ENCODE measurements at places on chromosomes 7 and 10.

- no peak overlapping the region for H3K4me3 ChIP-seq
- H3K36me3 ChIP-seq = peaks cover 43% of the 10 kb centered on the region
- no peaks in the 10 kb centered on the region for H3K4me1 ChIP-seq
- H3K27me3 ChIP-seq = no peaks in the 10 kb centered on the region
- H3K27ac ChIP-seq = no peak overlapping the region
Measured at GRCh38 chr7:755413-755805, 28.3 kb upstream of the PRKAR1B start.

DNA sequence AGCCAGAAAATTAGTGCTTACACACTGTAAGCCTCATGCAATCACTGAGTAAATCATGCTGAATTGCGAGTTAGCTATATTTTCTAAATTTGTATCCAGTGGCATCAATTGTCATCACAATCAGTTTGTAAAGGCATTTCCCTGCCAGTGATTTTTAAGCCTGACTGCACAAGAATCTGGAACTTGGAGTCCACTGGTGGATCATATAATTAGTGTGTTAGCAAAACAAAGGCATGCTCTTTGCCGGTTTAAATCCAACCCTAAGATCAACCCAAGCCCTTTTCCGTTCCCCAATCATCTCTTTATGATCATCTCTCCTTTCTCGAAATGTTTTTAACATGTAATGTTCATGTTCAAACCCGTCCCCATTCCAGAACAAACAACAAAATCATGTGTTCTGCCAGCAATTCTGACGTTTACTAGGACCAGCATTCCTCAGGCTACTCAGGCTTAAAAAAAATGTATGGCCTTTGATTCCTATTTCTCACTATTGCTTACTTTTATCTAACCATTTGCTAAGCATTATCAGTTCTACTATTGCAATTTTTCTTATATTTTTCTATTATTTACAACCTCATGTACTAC is 649.2 kb downstream of the SORCS1 start:
- DNase-seq = no peak
- no peak overlapping the region for H3K4me3 ChIP-seq

GRCh38 chr7:128829391-128830166 is 627 bp upstream of the FLNC start:
- peak overlapping the region; percentile 92 for H3K27ac ChIP-seq
- no peaks in the 10 kb centered on the region for H3K27me3 ChIP-seq
- no peaks in the 10 kb centered on the region for H3K36me3 ChIP-seq
- H3K4me1 ChIP-seq = peaks cover 11% of the 10 kb centered on the region
- peak overlapping the region; percentile 71 for H3K4me3 ChIP-seq
- DNase-seq = no peak

DNA sequence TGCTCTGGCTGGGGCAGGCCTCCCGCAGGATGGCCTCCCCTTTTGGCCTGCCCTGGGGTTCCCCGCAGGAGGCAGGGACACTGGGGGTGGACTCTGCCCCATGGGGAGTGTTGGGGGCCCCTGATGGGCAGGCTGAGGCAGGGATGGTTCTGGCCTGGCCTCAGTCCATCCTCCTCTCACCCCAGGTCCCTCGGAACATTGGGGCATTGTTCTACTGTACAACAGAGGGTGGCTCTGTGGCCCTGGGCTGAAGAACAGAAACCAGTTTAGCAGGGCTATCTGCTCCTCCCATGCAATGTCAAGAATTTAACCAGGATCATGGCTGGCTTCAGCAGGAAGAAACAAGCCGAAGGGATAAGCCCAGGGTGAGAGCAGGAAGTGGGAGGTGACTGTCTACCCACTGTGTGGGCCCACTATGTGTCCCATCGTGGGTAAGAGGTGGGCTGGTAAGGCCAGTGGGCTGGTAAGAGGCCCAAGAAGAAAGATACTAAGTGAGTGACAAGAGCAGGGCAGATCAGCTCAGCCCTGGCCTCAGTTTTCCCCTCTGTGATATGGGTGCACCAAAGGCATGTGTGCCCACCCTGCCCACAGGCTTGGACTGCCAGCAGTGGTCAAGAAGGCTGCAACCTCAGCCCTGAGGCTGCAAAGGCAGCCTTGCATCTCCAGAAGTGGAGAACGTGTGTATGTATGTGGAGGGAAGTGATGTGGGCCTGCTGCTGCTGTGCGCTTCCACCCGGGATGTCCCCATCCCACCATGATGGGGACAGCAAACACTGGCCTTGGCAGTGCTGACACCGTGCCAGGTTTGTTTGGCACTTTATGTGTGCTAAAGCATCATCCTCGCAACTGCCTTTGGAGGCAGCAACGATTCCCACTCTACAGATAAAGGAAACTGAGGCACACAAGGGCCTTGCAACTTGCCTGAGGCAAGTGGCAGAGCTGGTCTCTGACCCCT is 138.9 kb downstream of the SH3PXD2A start:
- H3K4me1 ChIP-seq = no peaks in the 10 kb centered on the region
- H3K27ac ChIP-seq = no peak overlapping the region
- no peak overlapping the region for H3K4me3 ChIP-seq
- no peaks in the 10 kb centered on the region for H3K36me3 ChIP-seq
- no peaks in the 10 kb centered on the region for H3K27me3 ChIP-seq
- no peak for DNase-seq

GRCh38 chr10:78761311-78761781 is 307.4 kb upstream of the ZMIZ1 start:
- H3K27me3 ChIP-seq = no peaks in the 10 kb centered on the region
- DNase-seq = no peak
- no peak overlapping the region for H3K27ac ChIP-seq
- H3K36me3 ChIP-seq = no peaks in the 10 kb centered on the region
- H3K4me3 ChIP-seq = no peak overlapping the region
- peaks cover 11% of the 10 kb centered on the region for H3K4me1 ChIP-seq

GRCh38 chr7:27094304-27095049 is 1.3 kb downstream of the HOXA1 start:
- H3K27me3 ChIP-seq = no peaks in the 10 kb centered on the region
- H3K36me3 ChIP-seq = no peaks in the 10 kb centered on the region
- peaks cover 7% of the 10 kb centered on the region for H3K4me1 ChIP-seq
- H3K27ac ChIP-seq = no peak overlapping the region
- H3K4me3 ChIP-seq = no peak overlapping the region

DNA sequence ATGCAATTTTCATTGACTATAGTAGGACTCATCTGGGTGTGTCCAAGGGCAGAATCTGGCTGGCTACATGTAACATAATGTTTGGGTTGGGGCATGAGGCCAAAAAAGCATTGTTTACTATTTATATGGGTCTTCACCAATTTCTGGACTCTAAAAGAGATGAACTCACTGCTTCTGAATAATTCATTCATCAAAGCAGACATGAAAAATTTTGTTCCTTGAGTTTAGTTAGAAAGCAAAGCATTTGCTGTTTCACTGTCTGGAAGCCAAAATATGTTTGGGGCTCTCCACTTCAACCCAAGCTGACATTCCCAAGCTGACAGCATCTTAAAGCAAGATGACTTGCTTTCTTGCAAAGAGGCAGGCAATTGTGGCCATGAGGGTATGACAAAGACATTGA is 670.6 kb downstream of the SUGCT start:
- H3K4me3 ChIP-seq = no peak overlapping the region
- peak overlapping the region; percentile 12 for H3K27ac ChIP-seq
- no peaks in the 10 kb centered on the region for H3K27me3 ChIP-seq
- H3K4me1 ChIP-seq = no peaks in the 10 kb centered on the region
- no peak for DNase-seq

- no peaks in the 10 kb centered on the region for H3K36me3 ChIP-seq
- H3K27ac ChIP-seq = no peak overlapping the region
- H3K4me1 ChIP-seq = no peaks in the 10 kb centered on the region
- no peak overlapping the region for H3K4me3 ChIP-seq
Measured at GRCh38 chr7:28672397-28672797, 260.1 kb downstream of the CREB5 start.

DNA sequence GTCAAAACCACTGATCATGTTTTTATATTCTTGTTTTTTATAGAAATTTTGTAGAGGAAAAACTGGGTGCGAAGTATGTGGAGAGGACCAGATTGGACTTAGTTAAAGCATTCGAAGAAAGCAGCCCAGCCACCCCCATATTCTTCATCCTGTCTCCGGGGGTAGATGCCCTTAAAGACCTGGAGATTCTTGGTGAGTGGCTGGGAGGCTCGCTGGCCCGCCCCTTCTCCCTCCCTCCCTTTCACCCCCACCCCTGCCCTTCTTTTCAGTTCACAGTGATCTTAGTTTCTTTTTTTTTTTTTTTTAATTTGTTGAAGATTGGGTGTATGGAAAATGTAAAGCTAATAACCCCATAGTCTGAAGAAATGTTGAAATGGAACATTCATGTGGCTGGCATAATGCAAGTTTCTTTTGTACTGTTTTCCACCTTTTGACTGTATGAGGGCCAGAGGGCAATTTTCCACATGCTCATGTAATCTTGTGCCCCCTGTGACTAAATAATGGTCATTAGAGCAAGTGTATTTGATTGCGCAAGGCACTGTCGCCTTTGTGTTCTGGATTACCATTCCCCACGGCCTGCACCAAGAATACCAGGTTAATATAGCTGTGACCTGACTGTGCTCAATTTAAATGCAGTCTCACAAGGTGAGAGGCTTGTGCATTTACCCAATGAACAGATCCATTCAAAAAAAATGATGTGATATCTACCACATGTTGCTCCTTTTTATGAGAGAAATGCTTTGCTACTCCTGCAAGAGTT is 77.7 kb downstream of the CDCA7L start:
- H3K4me3 ChIP-seq = no peak overlapping the region
- H3K27me3 ChIP-seq = no peaks in the 10 kb centered on the region
- no peaks in the 10 kb centered on the region for H3K36me3 ChIP-seq
- H3K4me1 ChIP-seq = no peaks in the 10 kb centered on the region
- no peak for DNase-seq

DNA sequence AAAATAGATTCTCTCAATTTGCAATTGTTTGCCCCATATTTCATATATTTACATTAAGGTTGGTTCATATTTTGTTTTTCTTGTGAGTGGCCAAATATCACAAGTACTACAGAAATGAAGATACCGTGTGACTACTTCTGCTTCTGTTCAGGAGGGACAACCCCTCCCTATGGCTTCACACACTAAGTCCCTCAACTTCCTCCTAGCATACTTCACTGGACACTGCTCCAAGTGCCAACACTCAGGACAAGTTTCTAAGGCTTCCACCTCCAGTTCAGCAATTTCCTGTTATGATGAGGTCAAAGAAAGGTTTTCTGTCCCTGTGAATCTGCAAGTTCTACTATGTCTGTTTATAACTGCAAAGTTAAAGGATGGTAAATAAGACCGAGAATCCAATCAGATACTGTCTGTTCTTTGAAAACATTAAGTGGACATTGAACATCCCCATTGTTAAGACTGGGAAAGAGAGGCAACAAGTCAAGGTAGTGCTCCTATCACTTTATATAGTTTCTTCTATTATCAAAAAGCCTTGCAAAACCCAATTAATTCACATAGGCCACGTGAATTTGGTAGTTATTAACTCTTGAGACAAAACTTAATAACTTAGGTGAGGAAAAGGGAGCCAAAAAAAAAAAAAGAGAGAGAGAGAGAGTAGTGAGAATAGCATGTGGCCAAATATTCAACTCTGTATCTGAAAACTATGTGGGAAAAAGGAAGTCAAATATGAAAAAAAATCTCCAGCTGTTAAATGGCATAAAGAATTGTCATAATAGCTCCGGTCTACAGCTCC is 81.3 kb upstream of the DKK1 start:
- no peaks in the 10 kb centered on the region for H3K36me3 ChIP-seq
- no peaks in the 10 kb centered on the region for H3K27me3 ChIP-seq
- DNase-seq = no peak

DNA sequence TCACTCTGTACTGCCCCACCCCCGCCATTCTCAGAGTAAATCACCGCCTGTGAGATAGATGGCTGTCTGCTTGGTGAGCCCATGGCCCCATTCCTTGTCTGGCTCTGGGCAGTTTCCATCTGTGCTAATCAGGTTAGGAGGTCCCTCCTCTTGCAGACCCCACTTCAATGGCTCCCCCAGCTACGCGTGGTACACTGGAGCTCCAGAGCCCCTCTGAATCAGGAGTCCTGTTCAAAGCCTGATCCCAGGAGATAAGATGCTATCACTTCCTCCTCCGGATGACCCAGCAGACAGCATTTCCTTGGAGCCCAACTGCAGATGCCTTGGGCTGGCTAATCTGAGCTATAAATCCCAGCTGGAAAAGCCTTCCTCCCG is 122.3 kb downstream of the SH3PXD2A start:
- H3K4me1 ChIP-seq = no peaks in the 10 kb centered on the region
- H3K27me3 ChIP-seq = no peaks in the 10 kb centered on the region
- no peak overlapping the region for H3K4me3 ChIP-seq
- H3K36me3 ChIP-seq = no peaks in the 10 kb centered on the region
